AML-193 (cell line): ENCODE measurements at places on chromosomes 1 and 21.
A peak's percentile ranks its signal among the peaks of the same experiment; 100 is the strongest.

DNA sequence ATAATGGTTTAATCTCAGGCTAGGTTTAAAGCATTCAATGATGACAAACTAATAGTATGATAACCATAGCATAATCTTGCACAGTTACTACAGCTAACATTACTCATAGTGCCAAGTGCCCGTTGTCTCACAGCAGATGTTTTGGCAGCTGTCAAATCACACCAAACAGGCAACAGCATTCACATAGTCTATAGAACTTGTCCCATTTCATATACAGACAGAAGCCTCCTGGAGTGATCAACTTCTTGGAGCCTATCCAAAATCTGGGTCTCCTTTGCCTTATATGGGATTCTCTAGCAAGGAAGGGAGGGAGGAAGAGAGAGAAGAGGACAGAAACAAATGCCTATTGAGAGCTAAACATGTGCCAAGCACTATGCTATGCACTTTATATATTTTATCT, 250.6 kb upstream of the ZP4 start:
- DNase-seq: no peak

DNA sequence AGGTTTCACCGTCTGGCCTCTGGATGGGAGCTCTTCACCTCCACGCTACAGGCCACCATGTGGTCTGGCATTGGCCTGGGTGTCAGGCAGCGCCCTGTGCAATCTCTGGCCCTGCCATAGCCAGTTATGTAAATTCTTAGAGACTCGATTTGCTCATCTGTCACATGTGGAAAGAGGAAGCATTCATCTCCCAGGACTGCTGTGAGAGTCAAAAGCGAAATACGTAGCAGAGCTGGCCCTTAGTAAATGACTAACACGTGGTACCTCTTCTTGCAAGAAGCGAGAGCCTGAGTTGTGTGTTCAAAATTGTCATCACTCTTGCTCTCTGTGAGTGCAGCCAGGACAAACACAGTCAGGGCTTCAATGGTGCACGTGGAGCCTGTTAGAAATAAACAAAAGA, 159.0 kb upstream of the BACE2 start:
- DNase-seq: no peak

- DNase-seq: peak; percentile 77
These were observed at the start of gene S100A6 for GRCh38 chr1:153535242-153536011. S100A6 (minus strand) TSS chr1:153535991; CDS start chr1:153535339, 652 bp downstream.

DNA sequence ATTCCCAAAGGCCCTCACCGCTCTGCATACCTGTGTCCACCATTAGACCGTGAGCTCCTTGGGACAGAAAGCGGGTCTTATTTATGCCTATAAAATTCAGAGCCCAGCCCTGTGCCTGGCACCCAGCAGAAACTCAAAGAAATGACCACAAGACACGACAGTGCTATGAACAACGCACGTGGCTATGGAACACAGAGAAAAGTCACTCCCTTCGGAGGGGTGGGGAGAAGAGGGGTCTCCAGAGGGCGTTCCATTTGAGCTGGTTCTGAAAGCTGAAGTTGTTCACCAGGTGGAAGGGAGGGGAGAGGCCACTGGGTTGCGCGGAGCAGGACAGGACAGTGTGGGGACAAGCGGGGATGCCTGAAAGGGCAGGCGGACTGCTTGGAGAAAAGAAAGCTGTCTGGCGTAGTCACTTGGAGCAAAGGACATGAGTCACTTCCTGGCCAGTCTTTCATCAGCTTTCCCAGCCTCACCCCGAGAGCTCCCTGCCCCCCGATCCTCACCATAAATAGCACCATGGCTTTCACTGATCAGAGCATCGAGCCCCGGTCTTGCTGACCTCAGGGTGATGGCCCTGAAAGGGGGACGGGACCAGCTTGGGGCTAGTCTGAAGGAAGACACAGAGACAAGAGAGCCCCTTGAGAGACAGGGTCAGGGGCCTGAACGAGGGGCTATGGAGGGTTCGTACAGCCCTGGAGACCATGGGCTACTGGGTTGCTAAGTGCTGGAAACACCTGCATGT, 28.5 kb downstream of the ECE1 start:
- DNase-seq: peak; percentile 49

- DNase-seq: no peak
These were observed 665 bp downstream of the DAB1 start for GRCh38 chr1:57423135-57423655.
